Neural crest cell (in vitro differentiated cells): ENCODE measurements at places on chromosomes 6 and 20.

GRCh38 chr6:10725716-10726115 lies 2.8 kb downstream of the TMEM14C start:
- DNase-seq, result no peak

DNA sequence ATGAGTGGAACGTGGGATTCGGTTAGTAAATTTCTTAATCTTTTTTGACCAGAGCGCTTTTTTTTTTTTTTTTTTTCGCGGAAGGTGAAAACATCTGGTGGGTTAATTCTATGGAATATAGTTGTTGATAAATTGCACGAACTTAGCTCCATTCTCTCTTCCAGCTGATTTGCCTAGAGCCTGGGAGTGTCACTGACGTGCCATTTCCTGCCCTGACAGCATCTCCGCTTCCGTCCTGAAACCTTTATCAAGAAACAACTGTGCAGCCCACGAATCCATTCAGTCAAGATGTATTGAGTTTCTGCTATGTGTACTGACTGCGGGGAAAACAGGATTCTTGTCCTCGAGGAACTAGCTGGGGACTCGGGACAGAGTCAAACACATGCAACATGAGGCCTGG lies 59.5 kb upstream of the TGM3 start:
- DNase-seq, result no peak

- no peak for DNase-seq
These were observed 53.0 kb downstream of the HLA-A start for GRCh38 chr6:29995340-29995777.

DNA sequence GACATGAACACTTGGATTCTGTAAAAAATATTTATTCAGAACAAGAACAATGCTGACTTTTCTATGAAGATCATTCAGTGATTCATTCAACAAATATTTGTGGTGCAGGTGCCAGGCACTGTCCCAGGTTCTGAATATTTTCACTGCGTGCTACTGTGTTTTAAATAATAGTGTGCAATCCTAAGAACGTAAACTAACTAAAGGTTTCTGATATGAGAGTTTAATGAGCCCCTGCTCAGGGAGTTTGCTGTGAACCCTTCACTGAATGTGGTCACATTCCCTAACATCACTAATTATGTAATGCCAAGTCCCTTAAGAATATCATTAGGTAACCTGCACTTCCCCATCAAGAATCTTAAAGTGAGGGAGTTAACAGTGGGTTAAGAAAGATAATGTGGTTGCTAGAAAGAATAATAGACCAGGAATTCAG lies 1.7 kb upstream of the TMEM170B start:
- DNase-seq, result no peak

GRCh38 chr6:73664701-73665100 lies 10.9 kb upstream of the SLC17A5 start:
- DNase-seq, result no peak
